ENCODE measurements at places on chromosomes 3 and 15.

GRCh38 chr3:17551333-17551732, 191.1 kb downstream of the TBC1D5 start:
- DNase-seq = no peak

GRCh38 chr3:31252216-31253185, 280.2 kb upstream of the STT3B start:
- DNase-seq = no peak

DNA sequence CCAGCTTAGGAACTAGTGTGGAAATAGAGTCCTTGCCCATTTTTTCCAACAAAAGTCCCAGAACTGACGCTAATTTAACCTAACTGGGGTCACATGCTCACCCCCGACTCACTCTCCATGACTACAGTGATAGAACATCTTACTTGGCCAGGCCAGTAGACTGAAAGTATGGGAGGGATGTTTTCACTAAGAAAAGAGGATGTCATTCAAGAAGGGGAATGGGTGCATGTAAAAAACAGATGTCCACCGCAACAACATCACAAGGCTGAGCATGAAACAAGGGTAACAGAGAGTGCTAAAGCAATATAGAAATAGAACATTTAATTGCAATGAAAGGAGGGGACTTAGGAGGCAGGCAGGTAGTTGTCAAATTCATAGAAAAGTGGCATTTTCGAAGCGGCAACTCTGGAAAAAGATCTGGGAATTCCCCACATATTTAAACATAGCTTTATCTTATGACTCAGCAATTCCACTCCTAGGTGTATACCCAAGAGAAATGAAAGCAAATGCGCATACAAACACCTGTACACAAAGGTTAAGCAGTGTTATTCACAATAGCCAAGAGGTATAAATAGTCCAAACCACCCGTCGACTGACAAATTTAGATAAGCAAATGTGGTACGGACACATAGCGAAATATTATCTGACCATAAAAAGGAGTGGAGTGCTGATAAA, 41.1 kb upstream of the UBE2E2 start:
- no peak for DNase-seq

- peak; percentile 81 for DNase-seq
These were observed 26.7 kb downstream of the ABHD2 start for GRCh38 chr15:89114990-89115389.

GRCh38 chr3:153621953-153622352, 459.9 kb downstream of the RAP2B start:
- DNase-seq = no peak

DNA sequence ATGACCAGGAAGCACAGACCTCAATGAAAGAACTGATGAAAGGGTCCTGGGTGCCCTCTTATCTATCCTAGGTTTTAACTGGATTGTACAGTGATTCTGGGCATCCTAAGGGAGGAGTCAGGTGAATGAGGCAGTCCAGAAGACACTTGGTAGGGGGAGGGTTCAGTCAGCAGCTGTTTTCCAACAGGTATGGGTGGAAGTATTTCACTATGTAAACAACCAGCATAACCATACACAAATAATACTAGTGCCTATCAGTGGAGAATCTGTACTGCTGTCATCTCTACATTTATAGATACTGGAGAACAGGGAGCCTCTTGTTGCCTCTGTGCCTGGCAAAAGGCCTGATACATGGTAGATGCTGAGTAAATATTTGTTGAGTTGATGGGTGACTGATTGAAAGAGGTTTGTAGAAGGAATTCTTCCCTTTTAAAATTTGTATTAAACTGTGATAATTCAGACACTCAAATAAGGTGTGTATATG, 328.5 kb downstream of the RBMS3 start:
- DNase-seq = no peak

DNA sequence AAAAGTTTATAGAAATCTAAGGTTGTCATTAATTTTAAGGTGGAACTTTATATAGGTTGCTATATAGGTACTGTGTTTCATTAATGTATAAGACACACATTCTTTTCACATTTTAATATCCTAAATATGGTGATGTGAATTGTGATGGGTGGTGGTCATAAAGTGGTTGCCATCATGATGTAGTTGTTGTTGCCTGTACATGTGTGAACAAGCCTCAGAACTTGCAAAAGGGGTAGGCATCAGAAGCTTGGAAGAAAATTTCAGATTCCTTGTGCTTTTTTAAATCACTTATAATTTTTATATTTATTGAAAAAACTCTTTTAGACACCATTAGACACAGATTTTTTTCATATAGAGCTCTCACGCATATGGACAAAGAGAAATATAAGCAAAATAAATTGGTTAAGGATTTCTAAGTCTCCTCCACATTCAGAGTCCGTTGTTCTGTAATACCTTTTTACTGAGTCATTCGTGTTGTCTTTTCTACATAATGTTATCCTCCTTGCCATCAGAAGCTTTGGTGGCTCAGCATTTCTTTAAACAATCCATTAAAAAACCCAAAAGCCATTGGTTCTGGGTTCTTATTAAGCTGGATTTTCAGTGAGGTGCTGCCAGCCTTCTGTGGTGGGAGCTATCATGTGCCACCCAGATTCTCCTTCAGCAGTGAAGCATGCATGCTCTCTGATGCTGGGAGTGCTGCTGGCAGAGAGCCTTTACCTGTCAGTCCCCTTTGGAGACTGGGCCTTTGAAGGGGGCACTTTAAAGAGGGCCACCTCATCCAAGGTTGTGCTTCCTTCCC, 140.4 kb upstream of the GALNT15 start:
- peak; percentile 40 for DNase-seq

- DNase-seq = no peak
These were observed 11.2 kb upstream of the HOMER2 start for GRCh38 chr15:82963471-82964341.

GRCh38 chr3:38493031-38493430, 3.1 kb upstream of the EXOG start:
- DNase-seq = peak; percentile 26

- no peak for DNase-seq
These were observed 53.5 kb downstream of the DGKG start for GRCh38 chr3:186308549-186308948.

DNA sequence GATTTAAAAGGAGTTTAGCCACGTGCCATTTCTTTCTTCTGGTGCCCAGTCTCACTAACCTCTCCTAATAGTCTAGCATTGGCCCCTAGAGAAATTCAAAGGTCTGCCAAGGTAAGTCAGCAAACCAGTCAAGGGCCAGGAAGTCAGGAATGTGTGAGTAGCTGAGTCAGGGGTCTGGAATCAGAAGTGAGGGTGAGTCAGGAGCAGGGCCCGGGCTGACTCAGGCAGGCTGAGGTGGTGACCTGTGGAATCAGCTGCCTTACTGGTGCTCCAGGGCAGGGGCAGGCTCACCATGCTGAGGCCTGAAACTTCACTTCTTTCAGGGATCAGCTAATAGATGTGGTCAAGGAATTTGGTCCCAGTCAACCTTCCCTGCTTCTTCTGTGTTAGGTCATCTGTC, 105.8 kb upstream of the MYZAP start:
- DNase-seq = peak; percentile 76

- DNase-seq = peak; percentile 62
These were observed 50.0 kb downstream of the RLBP1 start for GRCh38 chr15:89171136-89172072.

DNA sequence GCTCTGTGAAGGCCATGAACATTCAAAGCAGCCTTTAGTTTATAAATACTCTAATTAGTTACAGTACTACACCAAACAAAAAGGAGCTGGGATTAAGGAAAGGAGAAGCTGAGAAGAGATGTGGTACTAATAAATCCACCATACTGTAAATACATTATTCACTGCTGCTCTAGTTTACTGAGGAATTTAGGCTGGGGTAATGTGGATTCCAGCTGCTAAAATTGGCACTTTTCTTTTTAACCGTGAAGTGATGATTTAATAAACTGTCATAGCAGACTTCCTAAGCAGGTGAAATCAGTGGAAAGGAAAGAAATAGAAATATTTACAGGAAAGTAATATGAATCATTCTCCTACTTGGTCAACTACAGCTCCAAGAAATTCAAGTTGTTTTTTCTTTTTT, 88.7 kb downstream of the TFG start:
- DNase-seq = no peak

DNA sequence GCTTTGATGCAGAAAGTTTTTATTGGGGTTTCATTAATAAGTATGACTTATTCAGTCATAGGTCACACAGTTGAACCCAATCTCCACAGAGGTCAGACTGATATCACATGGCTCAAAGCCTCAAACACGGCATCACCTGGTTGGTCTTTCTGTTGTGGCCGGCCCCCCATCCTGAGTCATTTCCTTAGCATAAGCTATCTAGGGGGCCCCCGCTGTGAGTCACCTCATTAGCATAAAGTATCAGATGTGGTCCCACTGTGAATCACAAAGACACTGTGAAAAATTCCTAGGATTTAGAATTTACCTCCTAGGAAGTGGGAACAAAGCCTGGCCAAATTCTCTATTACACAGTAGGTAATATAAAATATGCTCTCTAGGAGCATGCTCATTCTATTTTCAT, 502.2 kb downstream of the PYDC2 start:
- no peak for DNase-seq

DNA sequence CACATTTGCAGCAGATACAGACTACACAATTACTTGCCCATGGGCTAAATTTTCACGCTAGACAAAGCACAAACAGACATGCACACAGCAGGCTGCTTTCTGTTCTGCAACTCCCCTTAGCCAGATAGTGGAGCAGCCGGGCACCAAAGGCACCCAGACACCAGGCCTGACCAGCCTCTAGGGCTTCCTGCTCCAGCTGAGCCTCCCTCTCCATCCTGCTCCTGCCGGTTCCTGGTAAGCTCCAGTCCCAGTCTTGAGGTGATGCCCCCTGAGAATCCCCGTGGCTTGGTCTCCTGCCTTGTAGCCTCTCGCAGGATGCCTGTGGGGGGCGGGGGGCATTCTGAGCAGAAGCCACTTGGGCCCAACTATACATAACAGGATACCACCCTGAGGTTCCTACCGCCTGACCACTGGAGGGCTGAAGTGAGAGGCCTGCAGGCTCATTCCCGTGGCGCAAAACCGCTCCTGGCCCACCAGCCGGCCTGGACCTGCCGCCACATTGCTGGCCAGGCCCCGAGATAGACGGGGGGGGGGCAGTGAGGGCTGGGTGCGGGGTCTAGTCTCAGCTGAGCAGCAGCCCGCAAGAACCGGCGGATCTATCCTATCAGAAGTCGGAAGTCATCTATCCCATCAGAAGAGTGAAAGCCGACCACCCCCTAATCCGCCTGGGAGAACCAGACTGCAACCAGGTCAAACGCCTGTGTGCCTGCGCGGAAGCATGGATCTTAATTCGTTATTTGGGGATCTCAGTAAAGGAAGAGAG, 3.9 kb downstream of the FOXL2 start:
- DNase-seq = no peak

DNA sequence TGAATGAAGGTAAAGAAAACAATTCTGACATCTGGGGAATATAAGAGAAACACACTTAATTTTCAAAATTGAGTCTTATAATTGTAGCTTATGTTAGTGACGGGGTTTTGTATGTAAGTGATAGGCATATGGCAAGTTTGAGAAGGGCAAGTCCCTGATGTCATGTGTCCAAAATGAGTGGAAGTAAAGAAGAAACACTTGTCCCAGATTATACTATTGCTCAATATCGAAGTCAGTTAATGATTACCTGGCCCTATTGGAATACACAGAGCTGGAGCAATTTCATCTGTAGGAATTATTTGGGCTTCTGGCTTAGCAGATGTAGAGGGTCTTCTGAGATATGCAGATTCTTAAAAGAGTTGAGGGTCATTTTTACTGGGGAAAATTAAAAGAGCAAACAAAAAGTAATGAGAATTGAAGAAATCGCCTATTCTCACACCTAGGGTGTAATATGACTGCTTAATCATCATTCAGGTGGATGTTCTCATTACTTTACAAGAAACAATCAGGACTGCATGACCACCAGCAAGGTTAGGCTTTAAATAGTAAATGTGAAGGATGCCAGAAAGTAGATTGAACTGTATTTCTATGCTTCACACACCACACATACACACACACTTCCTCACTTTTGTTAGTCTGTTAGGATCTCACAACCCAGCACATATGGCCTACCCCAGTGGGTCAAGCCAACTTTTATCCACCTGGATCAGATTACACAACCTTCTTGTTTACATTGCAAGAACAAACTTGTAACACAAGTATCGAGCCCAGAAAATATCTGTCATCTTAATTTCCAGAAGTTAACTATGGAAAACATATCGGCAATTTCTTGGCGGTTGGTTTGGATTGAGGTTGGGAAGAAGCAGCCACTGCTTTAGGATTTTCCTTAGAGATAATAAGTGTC, 183.3 kb upstream of the LRRC3B start:
- DNase-seq = no peak

DNA sequence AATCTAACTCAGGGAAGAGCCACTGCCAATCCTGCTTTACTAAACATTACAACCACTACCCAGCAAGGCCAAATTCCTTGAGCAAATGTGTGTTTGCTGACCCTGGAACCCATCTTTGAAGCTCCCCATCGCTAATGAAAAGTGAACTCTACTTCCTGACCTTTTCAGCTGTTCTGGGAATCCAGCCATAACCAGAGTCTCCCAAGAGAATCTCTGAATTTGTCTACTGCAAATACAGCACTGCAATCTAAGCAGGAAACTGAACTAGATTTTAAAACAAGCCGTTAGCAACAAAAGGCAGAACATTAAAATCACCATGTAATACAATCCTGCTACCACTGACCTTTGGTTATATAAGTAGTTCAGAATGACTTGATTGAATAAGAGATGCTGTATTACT, 309.2 kb downstream of the MAGI1 start:
- peak; percentile 81 for DNase-seq

DNA sequence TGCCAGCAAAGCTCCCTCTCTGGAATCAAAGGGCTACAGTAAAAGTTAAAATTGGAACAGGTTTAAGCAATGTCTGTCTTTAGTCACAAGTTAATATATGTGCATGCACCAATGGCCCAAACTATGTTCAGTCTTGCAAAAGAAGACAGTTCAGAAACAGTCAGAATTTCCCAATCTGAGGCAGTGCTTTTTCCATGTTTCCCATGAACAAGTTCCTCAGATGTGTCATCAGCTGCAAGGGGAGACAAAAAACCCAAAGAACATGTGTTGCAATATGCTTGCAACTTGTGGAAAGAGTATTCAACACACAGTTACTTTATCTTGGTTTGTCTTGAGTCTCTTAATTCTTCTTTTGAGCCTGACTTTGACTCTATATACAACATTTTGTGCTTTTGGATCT, 148.4 kb downstream of the USP13 start:
- DNase-seq = peak; percentile 97

- DNase-seq = peak; percentile 13
These were observed 107.2 kb downstream of the THRB start for GRCh38 chr3:24387493-24387892.

DNA sequence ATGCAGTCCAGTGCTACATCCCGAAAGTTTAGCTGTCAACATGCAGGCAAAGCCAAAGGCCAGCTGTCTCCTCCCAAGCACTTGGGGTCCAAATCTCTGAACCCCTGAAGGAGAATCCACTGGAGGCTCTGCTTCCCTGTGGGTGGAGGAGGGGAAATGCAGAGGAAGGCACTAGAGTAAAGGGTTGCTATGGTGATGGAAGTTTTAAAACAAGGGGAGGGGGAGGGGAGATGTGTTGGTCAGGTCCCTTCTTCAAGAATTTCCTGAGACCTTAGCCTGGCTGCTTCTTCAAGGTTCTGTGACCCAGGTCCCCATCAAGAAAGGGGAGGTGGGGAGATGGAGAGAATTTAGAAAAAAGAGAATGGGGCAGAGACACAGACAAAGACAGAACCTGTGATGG, 2.3 kb downstream of the CAMKV start:
- DNase-seq = no peak

GRCh38 chr3:124229420-124229819, 237.5 kb upstream of the ROPN1 start:
- no peak for DNase-seq

Data from fibroblast of pulmonary artery (primary cell).